ENCODE measurements at places on chromosomes 2 and 18. TPM values are rescaled to one million over a fixed set of nuclear protein-coding genes. Genes with fewer than 3 reads are reported as not detected.

Gene PDE1A
- 16.1 TPM for polyA plus RNA-seq

Gene ROCK2
- 42.5 TPM for polyA plus RNA-seq

Gene HOXD3
- polyA plus RNA-seq = 3.9 TPM

DNA sequence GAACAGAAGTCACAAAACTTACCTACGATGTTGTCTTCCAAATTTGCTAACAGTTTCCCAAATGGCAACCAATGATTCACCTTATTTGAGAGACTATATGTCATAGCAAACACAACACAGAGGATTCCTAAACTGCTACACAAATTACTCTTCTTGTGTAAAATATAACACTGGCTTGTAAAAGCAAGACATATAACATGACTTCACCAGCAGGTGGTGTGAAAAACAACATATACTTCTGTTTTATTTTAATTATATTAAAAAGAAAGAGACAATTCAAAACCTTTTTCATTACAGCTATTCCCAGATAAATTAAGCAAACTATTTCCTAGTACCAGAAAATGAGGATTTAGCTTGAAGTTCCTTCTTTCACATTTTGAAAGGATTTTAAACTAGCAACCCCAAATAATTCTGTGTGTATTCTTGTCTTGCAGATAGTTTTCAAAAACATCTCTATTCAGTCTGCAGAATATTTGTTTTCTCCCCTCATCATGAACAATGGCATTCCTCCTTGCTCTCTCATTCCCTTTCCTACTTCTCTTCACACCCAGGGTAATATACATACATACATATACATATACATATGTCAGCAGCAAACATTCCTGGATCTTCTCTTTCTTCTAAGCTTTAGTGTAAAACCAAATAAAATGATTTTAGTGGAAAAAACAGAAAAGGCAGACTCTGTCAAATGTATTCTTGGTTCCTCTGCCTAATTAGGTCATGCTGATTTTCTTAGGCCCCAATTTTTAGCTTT lies 62.1 kb downstream of the SCN3A start:
- no peak overlapping the region for H3K4me3 ChIP-seq
- H3K4me1 ChIP-seq = no peaks in the 10 kb centered on the region
- no peak for DNase-seq
- no peaks in the 10 kb centered on the region for H3K27me3 ChIP-seq
- no peak overlapping the region for H3K27ac ChIP-seq

DNA sequence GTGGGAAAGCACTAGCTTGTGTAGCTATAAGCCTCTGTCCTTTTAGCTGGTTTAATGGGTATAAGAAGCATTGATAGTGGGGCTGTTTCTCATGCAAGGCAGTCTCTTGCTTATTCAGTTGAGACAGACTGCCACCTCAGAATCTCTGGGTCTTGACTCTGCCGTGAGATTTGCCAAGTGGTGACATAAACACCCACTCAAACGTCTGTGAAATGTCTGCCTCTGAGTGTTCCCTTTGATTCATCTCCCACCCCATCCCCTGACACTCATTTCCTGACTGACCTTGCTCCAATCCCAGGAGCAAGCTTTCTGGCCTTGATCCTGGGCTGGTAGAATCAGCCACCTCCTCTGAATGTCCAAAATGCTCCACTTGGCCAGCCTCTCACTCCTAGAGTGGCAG lies 141.9 kb upstream of the RBMS1 start:
- no peak for DNase-seq
- H3K4me3 ChIP-seq = no peak overlapping the region
- H3K4me1 ChIP-seq = no peaks in the 10 kb centered on the region
- no peaks in the 10 kb centered on the region for H3K36me3 ChIP-seq
- H3K27me3 ChIP-seq = no peaks in the 10 kb centered on the region

- H3K4me1 ChIP-seq = no peaks in the 10 kb centered on the region
- no peak overlapping the region for H3K4me3 ChIP-seq
- H3K27ac ChIP-seq = no peak overlapping the region
- no peaks in the 10 kb centered on the region for H3K27me3 ChIP-seq
- no peaks in the 10 kb centered on the region for H3K36me3 ChIP-seq
Measured at GRCh38 chr2:155266583-155266982, 568.1 kb downstream of the KCNJ3 start.

GRCh38 chr2:236638707-236639106 lies 69.1 kb downstream of the ACKR3 start:
- H3K4me3 ChIP-seq = no peak overlapping the region
- H3K36me3 ChIP-seq = no peaks in the 10 kb centered on the region
- DNase-seq = no peak
- peaks cover 10% of the 10 kb centered on the region for H3K4me1 ChIP-seq

- H3K4me1 ChIP-seq = no peaks in the 10 kb centered on the region
- H3K36me3 ChIP-seq = no peaks in the 10 kb centered on the region
- H3K4me3 ChIP-seq = no peak overlapping the region
Measured at GRCh38 chr2:33412920-33413319, 63.5 kb upstream of the RASGRP3 start.
